Foreskin keratinocyte (primary cell): ENCODE measurements at places on chromosomes 16 and 17. TPM values are rescaled to one million over a fixed set of nuclear protein-coding genes. Genes with fewer than 3 reads are reported as not detected.

- DNase-seq: no peak
Observed at GRCh38 chr16:85853547-85854545, 45.1 kb upstream of the IRF8 start.

DNA sequence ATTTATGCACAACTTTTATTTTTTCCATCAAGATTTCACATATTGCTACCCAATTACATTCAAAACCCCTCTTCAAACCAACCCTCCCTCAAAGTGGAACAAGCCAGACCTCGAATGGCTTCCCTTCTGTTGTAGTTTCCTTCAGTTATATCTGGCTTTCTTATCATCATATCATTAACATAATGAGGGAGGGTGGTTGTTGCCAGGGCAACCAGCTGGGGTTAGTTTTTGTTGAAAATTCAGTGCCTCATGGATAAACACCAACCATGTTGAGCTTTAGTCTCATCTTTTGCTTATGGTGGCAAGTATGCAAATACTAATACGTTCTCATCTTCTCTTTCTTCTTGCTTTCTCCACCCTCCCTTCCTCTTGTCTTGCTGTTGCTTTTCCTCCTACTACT is 359.7 kb downstream of the CDH11 start:
- no peak for DNase-seq

DNA sequence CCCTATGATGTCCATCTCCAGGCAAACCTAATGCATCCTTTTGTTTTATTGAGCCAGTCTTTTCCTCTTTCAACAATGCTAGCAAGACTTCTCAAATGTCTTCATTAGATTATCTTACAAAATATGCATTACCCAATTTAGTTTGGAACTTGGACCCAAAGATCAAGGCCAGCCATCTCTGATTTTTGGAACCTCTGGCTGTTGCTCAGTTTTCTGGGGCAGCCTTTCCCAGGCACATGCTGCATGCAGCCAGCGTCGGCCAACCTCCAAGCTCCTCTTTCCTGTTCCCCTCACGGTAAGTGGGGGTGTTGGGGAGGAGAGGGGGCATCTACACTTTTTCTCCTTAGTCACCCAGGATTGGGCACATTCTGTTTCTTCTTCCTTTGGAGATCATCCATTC is 189.3 kb downstream of the PRKCA start:
- DNase-seq: no peak

DNA sequence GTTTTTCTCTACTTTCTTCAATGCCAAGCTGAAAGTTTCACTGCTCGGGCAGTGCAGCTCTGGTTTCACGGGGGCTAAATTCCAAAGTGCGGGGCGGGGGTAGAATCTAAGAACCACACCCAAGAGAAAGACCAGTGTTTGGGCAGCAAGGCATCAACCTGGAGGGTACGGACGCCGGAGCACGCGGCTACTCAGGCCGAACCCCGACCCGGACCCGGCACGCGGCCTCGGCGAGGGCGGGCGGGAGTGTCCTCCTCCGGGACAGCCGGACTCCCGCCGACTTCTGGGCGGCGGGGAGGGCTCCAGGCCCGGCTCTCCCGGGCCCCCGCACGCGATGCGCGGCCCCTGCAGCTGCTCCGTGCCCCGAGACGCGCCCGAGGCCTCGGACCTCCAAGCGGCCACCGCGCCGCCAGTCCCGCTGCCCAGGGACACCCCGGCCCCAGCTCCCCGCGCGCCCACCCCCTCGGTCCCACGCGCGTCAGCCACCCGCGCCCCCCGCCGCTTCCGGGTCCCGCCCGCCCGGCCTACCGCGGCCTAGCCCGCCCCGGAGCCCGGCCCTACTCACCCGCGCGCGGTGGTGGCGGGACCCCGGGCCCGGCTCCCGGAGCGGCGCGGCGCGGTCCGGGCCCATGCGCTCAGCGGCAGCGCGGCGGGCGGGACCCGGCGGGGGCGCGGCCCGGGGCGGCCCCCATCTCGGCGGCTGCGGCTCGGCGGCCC is 561 bp downstream of the AXIN1 start:
- no peak for DNase-seq

DNA sequence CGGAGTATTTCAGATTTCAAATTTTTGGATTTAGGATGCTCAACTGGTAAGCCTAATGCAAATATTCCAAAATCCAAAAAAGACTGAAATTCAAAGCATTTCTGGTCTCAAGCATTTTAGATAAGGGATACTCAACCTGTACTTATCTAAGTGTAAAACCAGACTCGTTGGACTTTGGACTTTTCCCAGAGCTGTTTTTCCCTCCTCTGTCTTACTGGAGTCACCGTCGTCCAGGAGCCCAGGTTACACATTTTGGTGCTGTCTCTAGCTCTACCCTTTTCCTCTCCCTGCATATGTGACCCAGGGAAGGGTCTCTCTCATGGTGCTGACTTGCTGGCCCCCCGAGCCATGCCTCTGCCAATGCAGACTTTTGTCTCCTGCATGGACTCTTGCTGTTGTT is 46.0 kb upstream of the MMP2 start:
- DNase-seq: no peak

Gene CTRB2
- polyA plus RNA-seq: not detected in 2 replicates

Gene PHF12
- polyA plus RNA-seq: 9.7 and 12.0 TPM in 2 replicates

Gene DHX58
- polyA plus RNA-seq: 14.6 and 15.6 TPM in 2 replicates
